ENCODE measurements at places on chromosomes 3 and 15.

DNA sequence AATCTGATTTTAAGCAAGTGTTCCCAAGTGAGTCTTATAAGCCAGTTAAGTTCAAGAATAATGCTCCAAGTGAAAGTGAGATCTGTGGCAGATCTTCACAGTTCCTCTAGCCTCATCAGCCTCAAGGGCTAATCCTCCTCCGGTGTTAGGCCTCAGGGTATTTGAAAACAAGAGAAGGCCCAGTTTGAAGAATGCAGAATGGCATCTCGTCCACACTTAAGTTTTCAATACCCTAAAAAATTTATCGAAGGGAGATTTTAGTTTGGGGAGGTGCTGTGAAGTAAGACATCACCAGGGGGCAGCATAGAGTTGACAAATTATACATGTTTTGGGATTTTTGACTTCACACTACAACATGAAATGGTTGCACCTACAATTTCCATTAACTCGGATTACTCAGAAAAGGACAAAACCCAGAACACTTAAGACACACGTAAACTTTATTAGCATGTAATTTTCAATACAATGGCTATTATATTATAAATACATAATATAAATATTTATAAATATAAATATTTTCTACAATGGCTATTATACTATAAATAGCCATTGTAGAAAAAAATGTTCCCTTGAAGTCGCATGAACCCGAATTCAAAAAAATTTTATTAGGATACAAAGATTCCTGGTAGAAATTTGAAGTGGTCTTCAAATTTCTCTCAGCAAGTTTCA, 2.3 kb upstream of the TMEM266 start:
- DNase-seq, result peak; percentile 61

- DNase-seq, result peak; percentile 33
Observed at GRCh38 chr3:139774560-139775302, 97.0 kb upstream of the NMNAT3 start.

- peak; percentile 55 for DNase-seq
Observed at GRCh38 chr3:66153481-66154443, 67.0 kb upstream of the SLC25A26 start.

- DNase-seq, result no peak
Observed at GRCh38 chr15:81604713-81605112, 230.7 kb upstream of the TMC3 start.

GRCh38 chr3:58041826-58042324, 33.7 kb downstream of the FLNB start:
- peak; percentile 85 for DNase-seq

DNA sequence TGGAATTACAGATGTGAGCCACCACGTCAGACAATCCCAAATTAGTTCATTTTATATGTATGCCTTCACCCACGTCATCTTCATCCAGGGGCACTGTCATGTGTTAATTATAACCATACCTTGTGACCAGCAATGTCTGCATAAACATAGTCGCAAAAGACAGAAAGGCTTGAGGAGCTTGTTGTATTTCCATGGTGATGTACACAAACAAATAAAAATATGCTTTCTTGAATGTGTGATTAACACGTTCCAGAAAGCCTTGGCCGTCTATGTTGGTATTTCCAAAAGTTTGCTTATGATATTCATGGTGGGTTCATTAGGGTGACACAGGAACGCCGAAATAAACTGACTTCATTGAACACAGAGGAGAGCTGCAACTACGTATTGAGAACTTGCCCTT, 524.7 kb upstream of the ZNF717 start:
- DNase-seq, result no peak

DNA sequence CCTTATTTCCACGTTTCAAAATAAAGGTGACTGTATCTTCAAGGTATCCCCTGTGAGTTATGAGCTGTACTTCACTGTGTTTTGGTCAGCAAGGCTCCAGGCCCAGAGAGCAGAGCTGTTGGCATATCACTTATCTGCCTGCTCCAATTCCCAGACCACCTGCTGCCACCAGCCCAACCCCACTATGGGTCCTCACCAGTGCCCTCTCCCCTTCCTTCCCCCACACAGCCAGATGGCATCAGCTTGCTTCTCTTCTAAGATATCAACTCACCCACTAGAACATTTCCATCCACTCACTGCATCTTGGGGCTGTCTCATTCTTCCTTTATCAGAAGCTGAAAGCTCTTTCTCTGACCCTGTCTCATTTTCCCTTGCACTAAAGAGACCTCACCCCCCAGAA, 136.9 kb upstream of the EIF1B start:
- DNase-seq, result no peak

GRCh38 chr15:88636654-88637053, 2.2 kb upstream of the ISG20 start:
- no peak for DNase-seq

All from cardiac fibroblast (primary cell).